ENCODE measurements at places on chromosomes 1 and 21.

DNA sequence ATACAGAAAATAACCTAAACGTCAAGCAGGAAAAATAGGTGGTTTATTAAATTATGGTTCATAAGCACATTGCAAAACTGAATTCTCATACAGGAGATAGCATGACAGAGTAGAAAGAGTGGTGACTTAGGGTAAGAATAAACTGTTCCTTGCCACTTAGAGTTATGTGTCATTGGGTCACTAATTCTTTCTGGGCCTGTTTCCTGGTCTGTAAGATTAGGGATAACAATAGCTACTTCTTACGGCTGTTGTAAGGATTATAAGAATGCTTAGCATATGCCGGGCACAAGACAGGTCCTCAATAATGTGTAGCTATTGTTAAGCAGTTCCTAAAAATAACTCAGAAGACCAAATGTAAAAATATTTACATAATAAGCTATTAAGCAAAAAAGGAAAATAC is 24.2 kb downstream of the SNRNP40 start:
- no peak for DNase-seq

GRCh38 chr1:2948001-2948750 is 73.1 kb upstream of the ACTRT2 start:
- no peak for DNase-seq

DNA sequence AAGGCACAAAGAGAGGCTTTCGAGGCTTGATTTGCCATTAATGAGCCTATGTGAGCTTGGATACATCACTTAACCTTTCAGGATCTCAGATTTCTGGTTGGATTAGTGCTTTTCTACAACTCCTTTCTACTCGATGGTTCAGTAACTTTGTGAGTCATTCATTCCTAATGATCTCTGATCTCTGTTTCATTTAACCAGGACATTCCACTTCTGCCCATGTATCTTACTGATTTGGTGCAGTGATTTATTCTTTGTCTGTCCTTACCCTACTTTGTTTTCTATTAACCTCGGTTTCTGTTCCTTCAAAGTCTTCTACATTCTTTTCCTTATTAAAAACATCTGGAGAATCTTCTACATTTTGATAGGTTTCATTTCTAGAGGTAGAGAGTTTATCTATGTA is 94.6 kb upstream of the ZBTB18 start:
- no peak for DNase-seq

GRCh38 chr1:20138961-20139550 is at the start of gene PLA2G2F:
PLA2G2F (plus strand) TSS chr1:20139323; CDS start chr1:20139428, 105 bp downstream.
- no peak for DNase-seq

GRCh38 chr1:31227891-31228568 is 11.7 kb downstream of the NKAIN1 start:
- DNase-seq = no peak

Measured in HepG2 (cell line).